Smooth muscle cell of bladder (primary cell): ENCODE measurements at places on chromosomes 11 and 22. TPM values are rescaled to one million over a fixed set of nuclear protein-coding genes. Genes with fewer than 3 reads are reported as not detected.

QSER1 gene
- total RNA-seq: 11.4 and 11.7 TPM in 2 replicates

CCDC73 gene
- total RNA-seq: not detected in 2 replicates

ESAM gene
- total RNA-seq: 0.14 and 0.55 TPM in 2 replicates

TNRC6B gene
- 12.1 and 14.4 TPM in 2 replicates for total RNA-seq

KRTAP5-8 gene
- total RNA-seq: not detected in 2 replicates

DDI1 gene
- under 0.01 TPM in 1 of 2 replicates, not detected in the other for total RNA-seq

PARVA gene
- total RNA-seq: 38.3 and 42.9 TPM in 2 replicates

IGLL1 gene
- total RNA-seq: not detected in 2 replicates

ELF5 gene
- total RNA-seq: not detected in 2 replicates

NPTXR gene
- total RNA-seq: 0.14 and 0.46 TPM in 2 replicates

CHRNA10 gene
- 0.43 and 0.83 TPM in 2 replicates for total RNA-seq

ANO3 gene
- 0.28 and 0.55 TPM in 2 replicates for total RNA-seq

CHRM1 gene
- not detected in 2 replicates for total RNA-seq

SMC1B gene
- not detected in 2 replicates for total RNA-seq

HIPK3 gene
- 78.4 and 102 TPM in 2 replicates for total RNA-seq

LDHAL6A gene
- total RNA-seq: not detected in 2 replicates

FGF19 gene
- not detected in 2 replicates for total RNA-seq

TBX10 gene
- total RNA-seq: not detected in 2 replicates

OR5B21 gene
- total RNA-seq: 0.14 TPM in 1 of 2 replicates, not detected in the other

TEF gene
- total RNA-seq: 7.7 and 9.9 TPM in 2 replicates

LMNTD2 gene
- total RNA-seq: 0.28 TPM in 2 replicates

MS4A4A gene
- not detected in 2 replicates for total RNA-seq

COPB1 gene
- 263 and 305 TPM in 2 replicates for total RNA-seq

CALCA gene
- not detected in 2 replicates for total RNA-seq

CLMP gene
- total RNA-seq: 123 and 150 TPM in 2 replicates

SLC22A25 gene
- not detected in 2 replicates for total RNA-seq

TMA7B gene
- total RNA-seq: not detected in 2 replicates

SYT8 gene
- not detected in 2 replicates for total RNA-seq

INTS4 gene
- total RNA-seq: 24.8 and 25.0 TPM in 2 replicates

BID gene
- 26.1 and 26.3 TPM in 2 replicates for total RNA-seq

SESN3 gene
- total RNA-seq: 17.4 and 22.9 TPM in 2 replicates

FOLR2 gene
- total RNA-seq: not detected in 2 replicates

THYN1 gene
- 75.3 and 79.9 TPM in 2 replicates for total RNA-seq

YPEL4 gene
- total RNA-seq: 1.4 and 1.6 TPM in 2 replicates

DERL3 gene
- total RNA-seq: 0.14 and 0.37 TPM in 2 replicates

SLC22A12 gene
- total RNA-seq: not detected in 2 replicates

OR56A1 gene
- total RNA-seq: not detected in 2 replicates

PDGFD gene
- total RNA-seq: 33.5 and 49.4 TPM in 2 replicates

POU2AF3 gene
- 0.14 TPM in 1 of 2 replicates, not detected in the other for total RNA-seq

SUSD2 gene
- 2.8 and 3.7 TPM in 2 replicates for total RNA-seq
